ENCODE measurements at places on chromosomes 5 and 9.

- DNase-seq: no peak
Measured at GRCh38 chr9:135093111-135093510, 5.6 kb downstream of the OLFM1 start.

DNA sequence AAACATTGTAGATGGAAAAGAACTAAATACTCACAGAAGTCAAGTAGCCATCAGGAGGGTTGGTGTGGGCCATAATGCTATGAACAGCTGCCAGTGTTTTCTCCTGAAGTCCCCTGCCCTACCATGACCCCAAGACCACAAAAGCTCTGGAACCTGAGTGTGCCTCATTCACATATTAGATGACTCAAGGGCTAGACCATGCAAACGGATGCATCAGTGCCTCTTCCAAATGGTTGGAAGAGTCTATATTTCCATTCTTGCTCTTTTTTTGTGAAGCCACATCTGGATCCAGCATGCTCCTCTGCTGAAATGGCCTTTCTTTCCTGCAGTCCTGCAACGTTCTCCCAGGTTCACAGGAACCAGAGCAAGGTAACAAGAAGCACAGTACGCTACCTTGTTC lies 136.6 kb upstream of the EPB41L4A start:
- DNase-seq: no peak

DNA sequence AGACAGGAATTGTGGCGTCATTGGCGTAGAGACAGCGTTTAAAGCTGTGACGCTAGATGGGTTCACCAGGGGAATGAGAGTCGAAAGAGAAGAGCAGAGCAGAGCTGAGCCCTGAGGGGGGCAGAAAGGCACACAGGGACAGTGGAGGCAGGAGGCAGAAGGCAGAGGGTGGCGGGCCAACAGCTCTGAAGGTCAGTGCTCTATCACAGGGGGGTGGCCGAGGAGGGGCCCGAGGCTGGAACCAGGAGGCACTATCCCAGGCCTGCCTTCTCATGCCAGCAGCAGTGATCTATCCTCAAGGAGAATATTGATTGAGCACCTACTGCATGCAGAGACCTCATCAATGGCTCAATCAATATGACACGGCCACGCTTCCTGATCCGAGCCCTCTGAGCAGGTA lies 132.4 kb downstream of the KCNIP1 start:
- no peak for DNase-seq

DNA sequence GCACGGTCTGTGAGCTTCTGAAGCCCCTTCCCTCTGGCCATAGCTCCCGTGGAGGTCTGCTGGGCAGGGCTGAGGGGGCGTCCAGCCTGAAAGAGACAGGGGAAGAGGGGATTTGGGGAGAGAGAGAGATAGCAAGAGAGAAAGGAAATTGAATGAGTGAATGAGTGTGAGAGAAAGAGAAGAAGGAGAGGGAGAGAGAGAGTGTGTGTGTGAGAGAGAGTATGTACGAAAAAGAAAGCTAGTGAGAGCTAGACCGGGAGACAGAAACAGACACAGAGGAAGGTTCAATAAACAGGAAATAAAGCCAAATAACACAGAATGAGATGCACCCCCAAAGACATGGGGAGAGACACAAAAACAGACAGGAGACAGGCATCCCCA lies 37.4 kb downstream of the PAX5 start:
- DNase-seq: no peak

GRCh38 chr9:120942186-120943001 lies 15.8 kb upstream of the TRAF1 start:
- DNase-seq: no peak

- DNase-seq: no peak
Measured at GRCh38 chr9:22215521-22215920, 206.4 kb upstream of the CDKN2B start.

DNA sequence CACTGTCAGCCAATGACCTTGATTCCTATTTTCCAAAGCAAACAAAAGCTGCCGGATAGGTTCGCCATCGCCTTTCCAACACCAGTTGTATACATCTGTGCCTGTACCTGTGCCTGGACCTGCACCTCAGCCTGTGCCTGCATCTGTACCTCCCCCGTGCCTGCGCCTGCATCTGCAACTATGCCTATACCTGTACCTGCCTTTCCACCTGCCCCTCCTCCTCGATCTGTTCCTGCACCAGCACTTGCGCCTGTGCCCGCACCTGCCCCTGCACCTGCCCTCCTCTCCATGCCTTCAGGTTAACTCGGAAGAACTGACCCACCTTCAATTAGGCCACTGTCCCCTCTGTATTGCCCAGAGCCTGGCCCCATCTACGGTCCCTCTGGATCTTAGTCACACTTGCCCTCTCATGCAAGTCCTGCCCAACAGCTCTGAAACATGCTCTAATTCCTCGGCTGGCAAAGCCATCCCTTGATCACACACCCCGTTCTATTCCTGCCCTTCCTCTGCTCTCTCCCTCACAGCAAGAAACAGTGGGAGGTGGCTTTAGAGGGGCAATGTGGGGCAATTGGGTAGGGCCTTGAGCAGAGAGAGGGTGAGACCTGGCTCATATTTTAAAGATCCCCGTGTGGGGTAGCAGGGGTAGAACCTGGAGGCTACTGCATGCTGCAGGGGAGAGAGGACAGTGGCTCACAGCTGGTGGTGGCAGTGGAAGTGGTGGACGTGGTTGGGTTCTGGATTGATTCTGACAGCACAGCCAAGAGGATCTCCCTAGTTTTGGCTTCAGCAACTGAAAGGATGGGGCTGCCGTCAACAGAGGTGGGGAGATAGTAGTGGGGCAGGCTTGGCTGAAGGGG lies 59.6 kb upstream of the PHYKPL start:
- DNase-seq: no peak

DNA sequence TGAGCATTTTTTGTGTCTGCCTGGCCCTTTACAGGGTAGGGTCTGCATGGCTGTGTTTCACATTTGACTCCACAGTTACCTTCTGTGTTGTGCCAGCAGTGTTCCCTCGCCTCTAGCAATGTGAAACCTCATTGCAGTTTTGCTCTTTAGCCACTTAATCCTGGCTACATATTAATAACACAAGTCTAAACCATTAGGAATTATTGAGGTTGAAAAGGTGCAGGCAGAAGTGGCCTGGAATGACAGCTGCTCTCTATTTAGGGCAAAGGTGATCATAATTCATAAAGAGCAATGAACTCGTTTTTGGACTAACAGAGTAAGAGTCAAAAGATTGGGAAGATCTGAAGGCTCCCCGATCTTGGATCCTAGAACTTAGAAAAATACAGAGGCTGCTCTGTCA lies 176.7 kb upstream of the RAD23B start:
- DNase-seq: no peak

GRCh38 chr5:168876419-168876818 lies 297.3 kb upstream of the PANK3 start:
- no peak for DNase-seq

DNA sequence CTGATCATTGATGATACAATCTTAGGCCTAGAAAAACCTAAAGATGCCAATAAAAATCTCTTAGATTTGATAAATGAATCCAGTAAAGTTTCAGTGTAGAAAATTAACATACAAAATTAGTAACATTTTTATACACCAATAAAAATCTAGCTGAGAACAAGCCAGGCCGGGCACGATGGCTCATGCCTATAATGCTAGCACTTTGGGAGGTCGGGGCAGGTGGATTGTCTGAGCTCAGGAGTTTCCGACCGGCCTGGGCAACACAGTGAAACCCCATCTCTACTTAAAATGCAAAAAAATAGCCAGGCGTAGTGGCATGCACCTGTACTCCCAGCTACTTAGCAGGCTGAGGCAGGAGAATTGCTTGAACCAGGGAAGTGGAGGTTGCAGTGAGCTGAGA lies 84.4 kb downstream of the SLCO6A1 start:
- no peak for DNase-seq

DNA sequence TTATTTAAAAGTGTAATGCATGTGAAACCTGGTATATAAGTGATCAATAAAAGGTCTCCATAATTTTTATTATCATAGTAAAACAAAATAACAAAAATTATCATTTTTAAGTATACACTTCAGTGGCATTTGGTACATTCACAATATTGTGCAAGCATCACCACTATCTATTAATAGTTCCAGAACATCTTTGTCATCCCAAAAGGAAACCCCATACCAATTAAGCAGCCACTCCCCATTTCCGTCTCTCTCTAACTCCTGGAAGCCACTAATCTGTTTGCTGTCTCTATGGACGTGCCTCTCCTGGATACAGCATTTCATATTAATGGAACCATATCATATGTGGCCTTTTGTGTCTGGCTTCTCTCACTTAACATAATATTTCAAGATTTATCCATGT lies 7.6 kb downstream of the OLFML2A start:
- DNase-seq: no peak

- no peak for DNase-seq
Measured at GRCh38 chr5:92734211-92734940, 846.6 kb downstream of the NR2F1-AS1 start.

- no peak for DNase-seq
Measured at GRCh38 chr5:38371596-38371995, 113.2 kb downstream of the EGFLAM start.

- no peak for DNase-seq
Measured at GRCh38 chr5:105544300-105544699, 1981.7 kb upstream of the NUDT12 start.

GRCh38 chr5:88799938-88800535 lies 82.9 kb downstream of the MEF2C start:
- DNase-seq: no peak

DNA sequence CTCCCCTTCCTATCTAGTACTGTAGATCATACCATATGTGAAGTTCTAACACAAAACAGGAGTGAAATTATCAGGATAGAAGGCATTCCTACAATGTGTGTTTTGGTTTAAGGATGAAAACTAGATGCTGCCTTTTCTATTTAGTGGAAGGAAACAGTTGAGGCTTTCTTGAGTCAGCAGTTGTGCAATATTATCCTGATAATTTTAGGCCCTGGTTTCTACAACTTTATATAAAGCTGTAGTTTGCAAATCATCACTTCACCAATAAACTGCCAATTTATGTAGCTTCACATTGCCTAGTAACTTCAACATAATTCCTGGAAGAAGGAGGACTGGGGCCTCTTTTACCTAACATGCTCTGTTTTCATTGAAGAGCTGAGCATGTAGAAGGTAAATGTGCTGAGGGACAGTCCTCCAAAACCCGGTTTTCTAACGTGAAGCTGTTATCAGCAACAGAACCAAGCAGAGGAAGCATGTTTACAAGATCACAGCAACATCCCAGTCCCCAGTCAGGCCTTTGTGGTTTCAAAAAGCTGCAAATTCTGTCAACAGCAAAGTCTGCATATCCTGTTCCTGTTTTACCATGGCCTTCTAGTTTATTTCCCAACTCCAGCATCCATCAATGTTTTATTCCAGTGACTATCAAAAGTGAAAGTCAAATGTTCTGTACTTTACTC lies 513.4 kb upstream of the MEF2C start:
- DNase-seq: no peak

DNA sequence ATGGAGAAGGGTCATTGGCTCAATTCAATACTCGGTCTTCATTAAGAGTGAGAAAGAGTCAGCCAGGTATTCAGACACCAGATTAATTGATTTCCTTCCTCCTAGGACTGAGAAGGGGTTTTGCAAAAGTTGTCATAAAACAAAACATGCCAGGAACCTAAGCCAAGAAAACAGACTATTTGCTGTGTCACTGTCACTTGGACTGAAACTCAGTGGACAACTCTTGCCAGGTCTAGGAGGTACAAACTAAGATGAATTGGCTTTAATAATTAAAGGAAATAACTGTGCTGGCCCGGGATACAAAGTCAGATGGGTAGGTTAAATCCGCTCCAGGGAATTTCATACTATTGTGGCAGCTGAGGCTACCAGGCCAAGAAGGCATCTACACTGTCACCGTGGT lies 71.1 kb upstream of the TBC1D9B start:
- no peak for DNase-seq

DNA sequence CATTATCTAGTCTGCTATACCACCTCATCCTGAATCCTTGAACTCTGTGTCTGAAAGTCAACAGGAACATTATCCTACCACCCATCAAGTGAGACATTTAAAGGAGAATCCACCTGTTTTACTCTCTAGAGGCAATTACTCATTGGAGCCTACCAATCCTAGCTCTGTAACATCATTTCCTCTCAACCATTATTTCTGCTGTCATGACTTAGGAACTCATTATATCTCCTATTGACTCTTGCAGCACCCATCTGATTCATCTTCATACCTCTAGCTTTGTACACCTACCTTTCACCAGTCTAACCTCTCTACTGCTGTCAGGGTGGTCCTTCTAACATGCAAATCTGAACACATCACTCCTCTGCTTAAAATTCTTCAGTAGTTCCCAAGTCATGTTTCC lies 481.5 kb downstream of the NFIB start:
- no peak for DNase-seq

DNA sequence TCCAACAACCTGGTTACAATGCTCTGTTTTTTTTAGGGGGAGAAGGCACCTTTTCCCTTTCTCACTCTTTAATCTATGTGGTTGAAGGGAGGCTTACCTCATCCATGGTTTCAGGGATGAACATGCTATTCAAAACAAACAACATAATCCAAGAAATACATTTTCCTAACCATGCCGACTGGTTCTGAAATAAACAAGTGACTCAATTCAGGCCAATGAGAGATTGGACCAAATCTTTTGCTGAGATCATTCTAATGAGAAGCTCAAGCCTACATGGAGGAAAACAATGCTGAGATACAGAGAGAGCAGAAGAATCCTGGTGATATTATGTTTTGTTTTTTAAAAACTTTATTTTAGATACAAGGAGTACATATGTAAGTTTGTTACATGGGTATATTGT lies 46.8 kb upstream of the ELL2 start:
- DNase-seq: no peak

DNA sequence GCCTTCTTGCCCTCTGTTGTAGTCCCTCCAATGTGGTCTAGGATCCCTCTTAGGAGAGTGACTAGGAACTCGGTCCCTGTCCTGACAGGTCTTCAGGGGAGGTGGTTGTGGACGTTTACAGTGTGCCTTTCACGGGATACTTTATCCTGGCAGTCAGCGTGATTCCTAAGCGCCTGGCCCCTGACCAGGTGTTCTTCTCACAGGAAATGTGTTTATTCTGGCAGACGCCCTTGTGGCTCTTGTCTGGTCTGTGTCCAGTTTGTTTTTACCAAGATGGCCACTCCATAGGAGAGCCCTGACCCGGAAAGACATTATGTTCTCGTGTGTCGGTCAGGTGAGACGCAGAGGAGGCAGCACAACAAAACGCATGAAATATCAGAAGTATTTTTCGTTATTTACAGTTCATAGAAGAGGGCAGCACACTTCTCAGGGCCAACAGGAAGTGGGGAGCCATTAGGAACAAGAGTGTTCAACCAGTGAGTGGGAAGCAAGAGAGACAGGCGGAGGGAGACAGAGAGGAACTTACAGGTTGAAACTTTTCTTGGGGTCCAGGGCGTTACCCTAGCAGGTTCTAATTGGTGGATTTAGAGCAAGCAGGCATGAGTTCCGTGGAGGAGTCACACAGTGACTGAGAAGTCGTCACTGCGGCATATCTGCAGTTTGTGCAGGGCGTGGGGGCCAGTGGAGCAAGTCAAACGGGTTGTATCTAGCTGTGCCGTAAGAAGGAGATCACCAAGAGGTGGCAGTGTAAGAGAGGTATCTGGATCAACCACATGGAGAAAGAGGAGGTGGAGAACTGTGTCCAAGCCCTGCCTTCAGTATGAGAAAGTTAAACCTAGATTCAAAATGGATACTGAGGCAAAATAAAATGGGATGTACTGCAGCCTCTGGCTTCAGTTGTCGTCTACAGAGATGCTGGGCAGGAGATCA lies 412.9 kb downstream of the ZSWIM6 start:
- no peak for DNase-seq

Data from NCI-H1930 (cell line).